ENCODE measurements at places on chromosomes 12 and 14.
A peak's percentile ranks its signal among the peaks of the same experiment; 100 is the strongest.

DNA sequence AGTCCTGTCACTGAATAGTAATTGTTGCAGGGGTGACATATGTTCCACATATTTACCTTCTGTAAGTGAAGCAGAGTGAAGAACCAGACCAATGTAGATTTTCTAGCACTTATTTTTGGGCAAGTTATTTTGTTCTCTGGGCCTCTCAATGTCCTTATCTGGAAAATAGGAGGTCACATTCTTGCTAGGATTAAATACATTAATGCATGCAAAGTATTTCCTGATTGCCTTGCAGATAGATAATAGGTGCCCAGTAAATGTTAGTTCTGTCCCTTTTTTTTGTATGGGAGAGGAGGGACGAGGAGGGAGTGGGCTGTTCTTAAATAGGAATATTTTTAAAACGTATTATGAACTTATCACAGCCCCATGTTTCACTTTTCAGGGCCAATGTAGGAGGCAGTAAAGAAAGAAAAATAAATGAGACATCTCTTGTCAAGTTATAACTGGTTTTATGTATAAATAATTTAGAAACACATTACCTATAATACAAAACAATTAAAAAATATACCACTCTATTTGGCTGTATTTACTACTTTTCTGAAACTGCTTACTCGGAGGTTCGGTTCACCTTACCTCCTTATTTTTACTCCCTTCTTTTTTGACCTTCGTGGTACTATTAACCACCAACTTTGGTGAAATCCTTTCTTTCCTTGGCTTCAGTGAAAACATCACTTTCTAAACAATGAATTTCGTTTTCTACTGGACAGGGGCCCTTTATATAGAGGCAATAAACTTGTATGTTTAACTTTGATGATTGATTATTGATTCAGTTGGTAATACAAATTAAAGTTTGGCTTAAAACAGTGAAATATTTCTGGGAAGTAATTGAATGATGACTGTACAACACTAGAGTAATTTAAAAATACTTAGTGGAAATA, 41.9 kb downstream of the DIP2B start:
- peak; percentile 23 for DNase-seq

GRCh38 chr14:52352061-52352491, 38.0 kb downstream of the PTGER2 start:
- DNase-seq = peak; percentile 78

DNA sequence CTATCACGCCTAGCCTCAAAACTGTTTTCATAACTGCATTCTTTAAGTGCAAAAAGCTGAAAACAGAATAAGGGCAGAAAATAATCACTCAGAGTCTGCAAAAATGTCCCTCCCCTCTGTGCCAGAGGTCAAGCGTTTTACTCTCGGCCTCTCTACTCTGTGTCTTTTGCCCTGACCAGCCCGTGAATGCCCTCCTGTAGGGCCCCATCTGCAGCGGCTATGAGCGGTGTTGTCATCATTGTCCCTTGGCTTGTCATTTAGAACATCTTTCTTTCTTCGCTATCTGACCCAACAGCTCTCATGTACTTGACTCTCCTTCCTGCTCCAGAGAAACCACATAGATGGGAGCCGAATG, 21.7 kb downstream of the ELK3 start:
- no peak for DNase-seq

- DNase-seq = no peak
Observed at GRCh38 chr12:82648259-82648909, 38.3 kb upstream of the TMTC2 start.

DNA sequence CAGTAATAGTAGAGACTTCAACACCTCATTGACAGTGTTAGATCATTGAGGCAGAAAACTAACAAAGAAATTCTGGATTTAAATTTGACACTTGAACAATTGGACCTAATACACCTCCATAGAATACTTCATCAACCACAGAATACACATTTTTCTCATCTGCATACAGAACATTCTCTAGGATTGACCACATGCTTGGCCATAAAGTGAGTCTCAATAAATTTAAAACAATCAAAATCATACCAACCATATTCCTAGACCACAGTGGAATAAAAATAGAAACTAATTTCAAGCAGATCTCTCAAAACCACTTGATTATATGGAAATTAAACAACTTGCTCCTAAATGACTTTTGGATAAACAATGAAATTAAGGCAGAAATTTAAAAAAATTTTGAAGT, 82.3 kb downstream of the SLC38A4 start:
- DNase-seq = peak; percentile 77
